RPMI7951 (cell line): ENCODE measurements at places on chromosomes 7 and 10. TPM values are rescaled to one million over a fixed set of nuclear protein-coding genes. Genes with fewer than 3 reads are reported as not detected.

- peak; percentile 70 for DNase-seq
These were observed 69.4 kb upstream of the GSDME start for GRCh38 chr7:24826662-24827020.

GRCh38 chr7:48708635-48709034 lies 215.7 kb upstream of the CDC14C start:
- DNase-seq = no peak

GRCh38 chr10:79181227-79181626 lies 112.5 kb downstream of the ZMIZ1 start:
- DNase-seq = no peak

GRCh38 chr10:66928776-66929175 lies 2.9 kb downstream of the LRRTM3 start:
- no peak for DNase-seq

- no peak for DNase-seq
These were observed 91.2 kb downstream of the LHPP start for GRCh38 chr10:124552691-124553276.

- DNase-seq = peak; percentile 86
These were observed 45.7 kb downstream of the PITRM1 start for GRCh38 chr10:3126741-3127346.

DNA sequence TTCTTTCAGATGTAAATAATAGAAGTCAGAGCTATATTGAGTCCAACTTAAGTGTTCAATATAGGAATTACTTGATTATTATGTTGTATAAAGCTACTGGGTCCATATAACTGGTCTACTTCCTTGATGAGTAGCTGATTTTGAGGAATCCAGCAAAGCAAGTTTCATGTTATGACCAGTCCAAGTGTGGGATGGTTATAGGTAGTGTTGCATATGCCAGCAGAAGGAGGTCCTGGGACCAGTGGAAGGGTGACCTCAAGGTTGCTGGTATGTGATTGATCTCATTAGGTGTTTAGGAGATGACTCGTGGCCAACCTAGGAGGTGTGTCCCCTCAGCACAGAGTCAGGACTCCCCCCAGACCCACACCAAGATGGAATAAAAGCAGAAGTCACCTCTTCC lies 551.5 kb downstream of the KCNMA1 start:
- no peak for DNase-seq

- peak; percentile 90 for DNase-seq
These were observed 86.6 kb downstream of the STRA8 start for GRCh38 chr7:135320268-135320667.

DNA sequence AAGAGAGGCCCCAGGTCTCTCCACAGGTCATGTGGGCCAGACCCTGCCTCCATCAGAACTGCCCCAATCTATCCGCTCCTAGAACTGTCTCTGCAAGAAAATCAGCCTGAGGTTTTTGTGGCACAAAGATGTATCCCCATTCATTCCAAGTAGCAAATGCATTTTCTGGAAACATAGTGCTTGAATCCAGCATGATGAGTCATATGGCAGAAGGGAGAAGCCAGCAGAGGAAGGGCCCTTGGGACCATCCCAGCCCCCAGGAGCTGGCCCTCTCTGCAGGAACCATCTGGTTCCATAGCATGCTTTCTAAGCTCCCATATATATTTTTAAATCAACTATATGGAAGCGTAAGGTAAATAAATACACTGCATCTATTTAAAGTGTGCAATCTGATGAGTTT lies 563.2 kb downstream of the GALNT17 start:
- DNase-seq = no peak

- DNase-seq = no peak
These were observed 3.3 kb downstream of the EDRF1 start for GRCh38 chr10:125722811-125723210.

DNA sequence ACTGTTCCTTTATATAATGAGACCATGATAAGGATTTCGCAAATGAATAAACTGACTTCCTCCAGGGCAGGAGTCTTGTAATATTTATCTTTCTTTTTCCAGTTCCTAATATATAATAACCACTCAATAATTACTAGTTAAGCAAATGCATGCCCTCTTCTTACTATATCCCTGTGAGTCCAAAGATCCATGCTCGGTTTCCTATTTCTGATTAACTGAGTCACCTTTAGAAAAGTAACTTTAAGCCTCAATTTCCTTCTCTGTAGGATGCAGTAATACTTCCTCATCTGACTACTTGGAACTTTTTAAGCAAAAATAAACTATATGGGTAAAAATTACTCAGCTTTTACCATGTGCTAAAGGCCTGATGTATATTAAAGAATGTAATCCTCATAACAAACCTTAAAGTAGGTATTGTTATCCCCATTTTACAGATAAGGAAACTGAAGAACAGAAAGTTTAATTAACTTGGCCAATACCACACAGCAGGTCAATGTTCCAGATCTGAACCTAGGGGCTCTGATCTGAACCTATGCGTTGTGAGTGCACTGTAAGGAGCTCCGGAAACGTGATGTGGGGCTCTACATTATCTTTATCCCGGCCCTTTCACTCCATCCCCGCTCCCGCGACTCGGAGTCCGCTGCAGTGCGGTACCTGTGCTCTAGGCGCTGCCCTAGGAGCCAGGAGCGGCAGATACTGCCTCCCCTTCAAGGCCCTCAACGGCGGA lies 458 bp downstream of the COX15 start:
- no peak for DNase-seq

DNA sequence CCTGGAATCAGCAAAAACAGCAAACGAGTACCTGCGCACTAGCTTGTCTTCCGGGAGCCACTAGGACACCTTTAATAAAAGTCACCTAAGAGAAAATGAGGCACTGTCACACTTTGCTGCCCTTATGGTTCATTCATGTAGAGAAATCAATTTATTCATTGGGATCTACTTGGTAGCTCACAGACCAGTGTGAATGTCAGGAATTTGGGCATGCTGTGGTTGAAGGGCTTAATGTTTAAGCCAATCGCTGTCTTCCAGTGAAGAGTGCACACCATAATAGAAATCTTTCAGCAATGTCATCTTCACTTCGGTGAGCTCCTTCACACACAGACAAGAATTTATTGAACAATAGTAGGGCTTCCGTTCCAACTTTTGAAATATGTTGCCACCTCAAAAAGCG lies 65.1 kb downstream of the MARCHF5 start:
- no peak for DNase-seq

DNA sequence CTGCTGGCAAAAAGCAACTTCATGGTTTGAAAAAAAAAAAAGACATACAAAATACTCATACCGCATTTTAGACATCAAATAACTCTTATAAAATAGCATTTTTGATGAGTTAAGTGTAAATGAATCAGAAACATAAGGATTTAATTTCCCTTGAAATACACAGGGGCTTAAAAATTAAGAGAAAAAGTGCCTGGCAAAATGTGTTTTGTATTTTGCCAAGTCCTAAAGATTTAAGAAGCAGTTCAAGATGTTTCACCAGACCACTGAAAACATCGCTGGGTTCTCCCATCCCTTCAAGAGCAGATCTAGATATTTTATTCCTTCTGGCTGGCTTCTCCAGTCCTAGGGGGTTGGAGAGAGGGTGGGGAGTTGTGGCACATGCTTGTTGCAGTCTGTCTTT lies 396.4 kb downstream of the INHBA start:
- DNase-seq = no peak

- DNase-seq = no peak
These were observed 17.8 kb upstream of the MTPAP start for GRCh38 chr10:30366829-30367228.

DNA sequence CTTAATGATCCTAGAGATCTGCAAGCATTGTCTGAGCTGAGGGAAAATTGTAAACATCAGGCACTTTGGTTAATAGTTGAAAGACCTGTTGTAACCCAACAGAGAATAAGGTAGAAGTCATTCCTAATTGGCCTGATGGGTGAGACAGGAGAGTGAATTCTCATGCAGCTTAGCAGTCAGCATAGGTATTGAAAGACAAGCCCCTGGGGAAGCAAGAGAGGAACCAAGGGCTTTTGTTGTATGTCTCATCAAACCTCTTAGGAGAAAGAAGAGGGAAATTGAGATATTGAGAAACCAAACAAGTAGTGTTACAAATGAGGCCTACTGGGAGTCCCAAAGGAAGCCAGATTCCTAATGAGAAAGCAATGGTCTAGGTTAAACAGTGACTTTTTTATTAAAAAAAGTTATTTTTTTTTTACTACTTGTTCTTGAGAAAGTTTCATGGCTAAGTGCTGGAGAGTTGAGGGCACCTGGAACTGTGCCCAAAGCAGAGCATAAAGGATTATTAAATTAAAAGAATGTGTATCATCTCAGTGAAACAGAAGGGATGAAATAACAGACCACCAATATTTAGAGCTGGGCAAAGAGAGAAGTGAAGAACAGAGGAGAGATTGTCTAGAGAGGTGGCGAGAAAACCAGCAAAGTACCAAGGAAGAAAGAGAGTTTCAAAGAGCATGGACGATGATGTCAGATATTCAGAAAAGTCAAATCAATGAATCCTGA lies 168.9 kb downstream of the CDK14 start:
- DNase-seq = no peak

DNA sequence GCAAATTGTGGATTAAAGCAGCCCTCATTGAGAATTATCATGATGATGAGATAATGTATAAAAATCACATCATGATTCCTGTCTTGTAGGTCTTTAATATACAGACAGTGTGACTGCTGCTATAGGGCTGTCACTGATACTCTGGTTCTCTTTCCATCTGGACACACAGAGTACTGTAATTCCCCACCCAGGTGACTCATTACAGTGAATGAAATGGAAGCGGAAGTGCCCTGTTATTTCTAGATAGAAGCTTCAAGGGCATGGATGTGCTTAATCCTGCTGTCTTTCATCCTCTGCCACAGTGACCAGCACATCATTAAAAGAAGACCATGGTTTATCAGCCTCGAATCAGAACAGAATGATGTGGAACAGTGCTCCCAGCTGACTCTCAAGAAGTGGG lies 1234.0 kb downstream of the SORCS3 start:
- DNase-seq = peak; percentile 30

- no peak for DNase-seq
These were observed 491 bp upstream of the SH2D4B start for GRCh38 chr10:80537086-80537735.

DNA sequence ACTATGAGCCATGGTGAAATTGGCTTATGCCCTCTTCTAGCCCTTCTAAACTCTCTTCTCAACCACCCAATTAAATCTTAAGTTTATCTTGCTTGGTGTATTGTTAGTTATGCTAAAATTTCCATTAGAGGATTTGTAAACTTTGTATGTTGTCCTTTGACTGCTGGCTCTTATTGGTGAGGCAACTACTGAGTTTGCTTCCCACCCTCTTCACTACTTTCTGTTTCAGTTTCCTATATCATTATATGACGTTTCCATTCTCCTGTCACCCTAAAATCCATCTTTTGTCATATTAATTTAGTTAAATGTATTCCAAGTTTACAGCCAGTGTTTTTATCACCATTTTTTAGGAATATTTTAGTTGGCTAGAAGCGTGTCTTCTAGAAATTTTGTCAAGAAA lies 80.9 kb upstream of the VWC2 start:
- no peak for DNase-seq

DNA sequence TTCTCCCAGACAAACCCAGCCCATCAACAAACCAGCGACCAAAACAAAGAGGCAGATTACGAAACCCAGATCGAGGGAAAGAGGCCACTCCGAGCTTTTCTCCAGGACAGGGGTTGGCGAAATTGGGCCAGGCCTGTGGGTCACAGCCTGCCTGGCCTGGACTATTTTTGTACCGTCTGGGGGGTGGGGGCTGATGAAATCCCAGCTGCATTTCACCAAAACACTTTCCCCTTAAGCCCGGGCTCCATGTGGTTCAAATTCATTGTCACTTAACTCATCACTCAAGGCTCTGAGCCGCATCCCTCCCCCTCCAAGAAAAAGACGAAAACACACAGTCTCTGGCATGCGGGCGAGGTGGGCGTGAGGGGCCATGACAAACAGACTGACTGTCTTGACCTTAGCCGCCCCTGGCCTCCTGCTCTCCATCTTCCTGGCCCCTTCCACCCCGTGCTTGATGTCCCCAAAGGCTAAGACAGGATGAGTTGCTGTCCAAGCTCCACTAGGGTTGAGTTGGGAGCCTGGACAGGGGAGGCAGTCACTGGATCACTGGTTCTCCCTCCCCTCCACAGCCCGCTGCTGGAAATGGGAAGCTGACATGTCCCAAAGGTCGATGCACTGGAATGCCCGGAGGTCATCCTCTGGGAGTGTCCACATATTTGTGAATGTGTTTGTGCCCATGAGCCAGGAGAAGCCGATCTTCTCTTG lies 19.2 kb downstream of the TMEM270 start:
- peak; percentile 56 for DNase-seq

DNA sequence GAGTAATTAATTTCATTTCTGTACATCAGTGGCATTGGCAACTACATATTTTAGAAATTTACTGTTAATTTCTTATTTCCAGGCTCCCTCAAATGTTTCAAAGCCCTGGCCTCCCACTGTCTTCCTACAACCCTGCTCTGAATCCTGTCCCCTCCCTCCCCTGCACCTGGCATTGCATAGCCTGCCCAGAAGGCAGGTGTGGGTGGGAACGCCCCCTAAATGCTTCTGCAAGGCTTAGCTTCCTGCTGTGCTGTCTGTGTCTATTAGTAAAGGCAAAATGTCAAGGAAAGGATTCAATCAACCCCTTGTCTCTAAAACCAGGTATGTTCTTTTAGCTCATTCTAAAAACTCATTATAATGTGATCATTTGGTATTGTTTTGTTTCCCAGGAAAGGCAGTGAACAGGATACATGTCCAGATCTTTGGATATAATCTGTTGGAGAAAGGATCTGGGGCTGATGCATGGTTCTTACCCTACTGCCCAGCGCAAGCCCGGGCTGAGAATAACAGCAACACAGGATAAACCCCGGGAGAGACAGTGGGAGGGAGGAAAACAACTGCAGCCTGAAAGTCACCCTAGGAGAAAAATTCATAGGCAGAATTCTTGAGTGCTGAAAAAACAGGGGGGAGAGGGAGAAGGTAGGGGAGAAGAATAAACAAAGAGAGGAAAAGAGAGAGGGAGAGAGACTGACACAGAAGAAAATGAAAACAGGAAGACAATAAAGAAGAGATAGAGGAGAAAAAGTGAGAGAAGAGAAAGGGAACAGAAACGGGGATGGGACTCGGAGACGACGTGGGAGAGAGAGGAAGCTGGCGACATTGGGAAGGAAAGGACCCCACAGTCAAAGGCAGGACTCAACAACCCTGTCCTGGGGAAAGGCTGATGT lies 589 bp downstream of the ZNF488 start:
- DNase-seq = no peak

DNA sequence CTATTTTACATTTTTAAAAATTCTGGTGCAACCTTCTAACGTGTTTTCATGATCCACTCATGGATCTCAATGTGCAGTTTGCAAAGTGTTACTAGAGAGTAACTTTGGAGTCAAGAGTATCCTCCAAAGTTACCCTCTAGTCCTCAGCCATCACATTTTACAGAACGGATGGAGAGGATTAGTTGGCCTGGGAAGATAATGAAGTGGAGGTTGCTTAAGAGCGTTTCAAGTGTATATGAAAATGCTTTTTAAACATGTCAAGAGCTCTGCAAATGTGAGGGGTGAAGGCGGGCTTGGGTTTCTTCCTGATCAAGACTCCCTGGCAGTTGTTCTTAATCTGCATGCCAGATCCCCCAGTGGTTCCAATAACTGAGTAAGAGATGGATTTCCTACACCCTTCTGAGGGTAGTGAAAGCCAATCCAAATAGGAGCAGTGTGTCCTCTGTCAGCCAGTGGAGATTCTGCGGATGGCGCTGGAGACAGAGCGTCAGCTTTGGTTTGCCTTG lies 299.4 kb upstream of the NPVF start:
- DNase-seq = no peak

PEX1 gene
- 11.6 and 13.2 TPM in 2 replicates for total RNA-seq

NUTM2A gene
- total RNA-seq = not detected in 2 replicates

HDAC9 gene
- total RNA-seq = 15.5 and 21.1 TPM in 2 replicates

LRMDA gene
- 7.9 and 11.7 TPM in 2 replicates for total RNA-seq

EVX1 gene
- not detected in 2 replicates for total RNA-seq

PTN gene
- total RNA-seq = 26.4 and 40.4 TPM in 2 replicates

GIMAP8 gene
- 0.12 TPM in 1 of 2 replicates, not detected in the other for total RNA-seq

VENTX gene
- total RNA-seq = not detected in 2 replicates

ABCC2 gene
- 13.2 and 14.8 TPM in 2 replicates for total RNA-seq

CALN1 gene
- total RNA-seq = not detected in 2 replicates
